D341Med (cell line): ENCODE measurements at places on chromosomes 4 and X.
A peak's percentile ranks its signal among the peaks of the same experiment; 100 is the strongest.

- no peak for DNase-seq
Measured at GRCh38 chrX:141839856-141840255, 1.7 kb downstream of the MAGEC3 start.

GRCh38 chr4:37073226-37073840 is 171.2 kb upstream of the NWD2 start:
- no peak for DNase-seq

- DNase-seq: peak; percentile 84
Measured at GRCh38 chr4:182925298-182925757, 8.1 kb upstream of the DCTD start.

DNA sequence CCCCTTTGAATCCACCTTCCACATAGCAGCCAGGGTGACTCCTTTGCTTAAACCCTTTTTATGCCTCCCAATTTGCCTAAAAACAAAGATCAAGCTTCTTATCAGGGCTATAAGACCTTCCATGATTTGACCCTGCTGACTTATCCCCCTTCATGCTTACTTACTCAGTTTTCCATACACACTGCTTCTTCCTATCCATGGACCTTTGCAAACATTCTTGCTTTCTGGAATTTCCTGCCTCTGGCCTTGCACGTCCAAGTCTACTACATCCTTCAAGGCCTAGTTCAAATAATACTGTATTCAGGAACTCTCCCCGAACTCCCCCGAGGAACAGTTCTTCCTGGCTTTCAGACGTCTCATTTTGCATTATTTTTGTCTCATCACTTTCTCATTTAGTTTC is 31.8 kb downstream of the RAP2C start:
- DNase-seq: no peak

DNA sequence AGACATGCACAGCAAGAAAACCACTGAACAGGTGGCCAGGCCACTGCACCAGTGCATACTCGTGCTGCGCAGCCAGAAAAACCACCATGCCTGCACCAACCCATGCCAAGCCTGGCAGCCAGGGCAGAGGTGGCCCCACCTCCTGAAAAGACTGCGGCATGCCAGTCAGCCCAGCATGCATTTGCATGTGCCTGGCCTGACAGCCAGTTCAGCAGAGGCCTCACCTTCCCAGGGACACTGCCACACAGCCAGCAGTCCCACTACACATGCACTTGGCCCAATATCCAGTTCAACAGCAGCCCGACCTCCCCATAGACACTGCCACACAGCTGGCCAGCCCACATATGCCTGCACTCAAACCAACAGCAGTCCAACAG is 43.5 kb upstream of the DDX60 start:
- no peak for DNase-seq

- no peak for DNase-seq
Measured at GRCh38 chr4:159177265-159178150, 74.6 kb downstream of the RAPGEF2 start.

- DNase-seq: no peak
Measured at GRCh38 chr4:27210956-27211355, 350.3 kb downstream of the STIM2 start.

GRCh38 chrX:19137067-19137466 is 14.8 kb upstream of the ADGRG2 start:
- no peak for DNase-seq

- DNase-seq: peak; percentile 79
Measured at GRCh38 chrX:48631376-48632090, 34.2 kb downstream of the WDR13 start.

GRCh38 chrX:31271615-31272471 is 200.0 kb upstream of the FTHL17 start:
- no peak for DNase-seq

- DNase-seq: no peak
Measured at GRCh38 chrX:2889045-2889605, 40.0 kb downstream of the ARSD start.

- no peak for DNase-seq
Measured at GRCh38 chrX:43328358-43328946, 327.6 kb upstream of the MAOA start.

DNA sequence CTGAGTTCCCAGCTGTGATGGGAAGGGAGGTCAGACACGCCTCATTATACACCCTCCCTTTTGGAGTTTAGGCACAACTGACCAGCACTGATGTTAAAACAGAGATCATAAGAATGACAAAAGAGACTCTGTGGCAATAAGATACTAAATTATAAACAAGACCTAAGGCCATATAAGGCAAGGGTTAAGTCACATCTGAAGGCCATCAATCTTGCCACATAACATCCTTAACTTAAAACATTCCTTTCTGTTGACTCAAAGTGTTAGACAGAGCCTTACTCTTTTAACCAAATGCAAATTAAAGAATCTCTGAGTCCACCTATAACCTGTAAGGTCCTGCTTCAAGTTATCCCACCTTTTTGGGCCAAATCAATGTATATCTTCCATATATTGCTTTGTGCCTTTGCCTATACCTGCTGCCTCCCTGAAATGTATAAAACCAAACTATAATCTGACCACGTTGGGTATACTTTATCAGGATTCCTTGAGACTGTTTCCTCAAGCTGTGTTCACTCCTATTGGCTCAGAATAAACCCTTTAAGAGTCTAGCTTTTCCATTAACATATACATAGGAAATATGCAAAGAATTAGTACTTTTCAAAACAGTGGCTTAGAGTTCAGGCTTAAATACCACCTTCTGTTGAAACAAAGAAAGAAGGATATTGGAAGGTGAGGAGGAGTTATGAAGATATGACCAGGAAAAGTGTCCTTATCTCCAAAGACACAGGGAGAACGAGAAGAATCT is 214.4 kb upstream of the PPP1R2C start:
- DNase-seq: no peak
